ENCODE measurements at places on chromosomes 1 and 21.

DNA sequence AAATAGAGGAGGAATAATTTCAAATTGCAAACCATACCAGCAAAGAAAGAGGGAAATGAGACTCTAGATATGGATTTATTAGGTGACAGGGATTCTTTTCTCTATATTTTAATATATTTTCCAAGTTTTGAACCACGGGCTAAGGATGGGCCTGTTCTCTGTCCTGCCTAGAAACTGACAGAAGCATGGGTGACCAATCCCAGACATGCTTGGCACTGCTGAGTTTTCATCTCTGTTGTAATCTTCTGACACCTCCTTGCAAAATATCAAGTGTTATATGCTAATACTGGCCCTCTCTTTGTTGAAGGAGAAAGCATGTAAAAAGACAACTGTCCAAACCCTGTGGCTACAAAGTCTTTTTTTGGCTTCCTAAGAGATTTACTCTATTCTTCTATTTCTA, 774 bp upstream of the ANGPTL7 start:
- no peak for DNase-seq

- no peak for DNase-seq
These were observed 687 bp upstream of the ERI3 start for GRCh38 chr1:44355582-44356305.

GRCh38 chr1:12179111-12179519, 12.3 kb downstream of the TNFRSF1B start:
- peak; percentile 29 for DNase-seq

DNA sequence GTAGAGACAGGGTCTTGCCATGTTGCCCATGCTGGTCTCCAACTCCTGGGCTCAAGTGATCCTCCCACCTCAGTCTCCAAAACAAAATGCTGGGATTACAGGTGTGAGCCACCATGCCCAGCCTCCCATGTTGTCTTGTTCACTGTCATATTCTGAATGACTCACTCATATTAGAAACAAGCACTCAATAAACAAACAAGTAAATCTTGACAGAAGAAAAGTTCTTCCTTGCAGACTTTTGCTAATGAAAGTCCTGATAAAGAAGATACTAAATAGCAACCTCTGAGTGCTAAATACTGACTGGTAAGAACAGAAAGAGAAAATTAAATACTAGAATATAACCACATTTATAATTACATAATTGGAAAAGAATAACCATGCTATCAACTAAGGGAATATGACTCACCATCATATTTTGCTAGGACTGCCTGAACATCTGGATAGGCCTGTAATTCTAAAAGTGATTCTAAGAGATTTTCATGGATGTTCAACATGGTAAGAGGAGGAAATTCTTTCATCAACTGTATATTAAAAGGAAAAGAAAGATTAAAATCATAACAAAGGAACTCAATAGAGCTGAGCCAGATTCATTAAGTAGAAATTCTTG, 37.3 kb downstream of the ST7L start:
- no peak for DNase-seq

DNA sequence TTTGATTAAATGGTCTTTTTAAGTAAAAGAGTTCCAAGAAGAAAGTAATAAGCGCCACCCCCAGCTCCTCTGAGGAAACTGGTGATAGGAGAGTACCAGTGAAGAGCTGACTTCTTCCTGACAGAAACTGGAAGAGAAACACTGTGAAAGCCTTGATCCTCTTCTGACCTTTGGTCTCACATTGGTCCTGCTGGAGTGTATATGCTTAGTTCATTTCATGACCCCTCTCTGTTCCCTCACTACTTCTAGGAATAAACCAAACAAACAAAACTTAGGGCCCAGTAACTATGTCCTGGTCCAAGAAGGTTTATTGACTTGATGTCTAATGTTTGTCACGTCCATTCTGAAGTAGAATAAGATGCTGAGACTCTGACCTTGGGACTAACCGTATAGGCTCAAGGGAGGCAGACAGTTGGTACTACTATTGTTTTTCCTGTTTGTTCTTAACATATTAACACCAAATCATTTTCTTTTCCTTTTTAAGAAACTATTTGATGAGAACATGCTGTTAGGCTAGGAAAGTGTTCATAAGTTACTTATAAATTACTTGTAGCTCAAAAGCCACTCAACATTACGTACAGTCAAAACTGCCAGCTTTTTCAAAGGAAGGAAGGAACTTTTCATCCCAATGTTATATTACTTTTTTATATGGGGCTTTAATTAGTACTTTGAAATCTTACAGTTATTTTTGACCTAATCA, 57.9 kb downstream of the MIER1 start:
- peak; percentile 77 for DNase-seq

DNA sequence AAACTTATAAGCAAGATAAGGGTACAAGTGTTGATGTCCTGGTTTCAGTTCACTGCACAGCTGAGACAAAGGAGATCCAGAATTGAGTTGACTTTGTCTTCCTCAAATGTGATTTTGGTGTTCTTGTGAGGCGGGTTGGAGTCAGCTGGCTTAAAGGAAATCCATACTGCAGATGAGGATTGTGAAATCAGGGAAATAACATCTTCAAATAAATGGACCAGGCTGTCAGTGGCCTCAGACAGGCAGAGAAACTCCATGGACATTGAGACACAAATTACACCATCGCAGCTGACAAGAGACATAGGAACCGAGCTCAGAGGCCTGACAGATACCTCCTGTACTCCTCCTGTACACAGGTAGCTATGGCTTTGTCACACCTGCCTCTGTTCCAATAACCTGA, 27.0 kb upstream of the REG4 start:
- no peak for DNase-seq

DNA sequence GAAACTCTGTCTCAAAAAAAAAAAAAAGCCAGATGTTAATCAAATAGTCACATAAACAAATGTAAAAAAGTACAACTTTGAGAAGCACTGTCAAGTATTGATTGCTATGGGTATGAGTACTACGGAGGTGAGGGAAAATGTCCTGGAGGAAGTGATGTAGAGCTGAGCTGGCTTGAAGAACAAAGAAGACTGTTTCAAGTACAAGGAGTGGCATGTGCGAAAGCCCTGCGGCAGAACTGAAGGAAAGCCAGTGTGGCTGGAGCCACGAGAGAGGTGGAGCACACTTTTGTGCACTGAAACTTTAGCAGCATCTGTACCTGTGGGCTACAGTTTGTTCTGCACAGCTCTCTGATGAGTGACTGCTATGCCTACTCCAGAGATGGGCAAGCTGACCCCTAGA, 5.4 kb upstream of the RPS6KA1 start:
- DNase-seq: no peak

- DNase-seq: no peak
These were observed 298 bp downstream of the SSBP3 start for GRCh38 chr1:54405898-54406293.

DNA sequence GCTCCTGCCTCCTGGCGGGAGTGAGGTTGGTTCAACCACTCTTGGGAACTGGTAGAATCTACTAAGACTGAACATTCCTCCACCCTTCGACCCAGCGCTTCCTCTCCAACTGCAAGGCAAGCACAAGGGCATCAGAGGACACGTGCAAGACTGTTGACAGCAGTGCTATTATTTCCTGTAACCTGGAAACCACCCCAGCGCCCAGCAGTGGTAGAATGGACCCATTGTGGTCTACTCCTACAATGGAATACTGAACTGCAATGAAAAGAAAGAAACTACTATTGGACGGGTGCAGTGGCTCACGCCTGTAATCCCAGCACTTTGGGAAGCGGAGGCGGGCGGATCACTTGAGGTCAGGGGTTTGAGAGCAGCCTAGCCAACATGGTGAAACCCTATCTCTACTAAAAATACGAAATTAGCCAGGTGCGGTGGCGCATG, 33.0 kb upstream of the TARDBP start:
- DNase-seq: peak; percentile 37

DNA sequence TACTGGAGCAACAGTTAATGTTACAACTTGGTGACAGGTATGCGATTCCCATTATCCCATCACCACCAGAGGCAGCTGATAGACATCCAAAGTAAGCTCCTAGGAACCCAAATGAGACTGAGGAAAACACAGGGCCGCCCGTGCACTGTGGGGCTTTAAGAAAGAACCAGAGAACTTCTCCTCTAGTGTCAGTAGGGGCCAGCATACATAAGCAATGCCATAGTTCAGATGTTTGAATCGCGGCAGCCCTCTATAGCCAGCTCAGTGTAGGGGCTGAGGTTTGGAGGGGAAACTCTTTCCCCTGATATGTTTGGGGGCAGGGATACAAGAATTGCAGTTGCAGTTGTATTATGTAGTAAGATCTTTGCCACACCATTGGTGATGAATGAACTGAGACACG, 593.3 kb upstream of the NCAM2 start:
- no peak for DNase-seq

DNA sequence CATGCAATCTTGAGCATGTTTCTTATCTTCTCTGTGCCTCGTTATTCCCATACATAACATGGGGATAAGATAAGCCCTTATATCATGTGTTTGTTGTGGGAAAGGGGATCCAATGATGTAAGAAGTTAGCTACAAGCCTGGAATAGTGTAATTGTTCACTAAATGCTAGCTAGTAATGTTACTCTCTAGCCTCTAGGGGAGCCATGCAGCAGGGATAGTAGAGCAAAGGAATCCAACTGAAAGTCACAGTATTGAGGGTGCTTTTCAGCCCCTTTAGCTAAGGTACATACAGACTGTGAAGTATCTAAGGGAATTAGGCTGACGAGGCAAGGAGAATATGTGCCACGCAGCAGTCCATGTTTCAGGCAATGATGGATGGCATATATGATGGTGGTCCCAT, 46.9 kb downstream of the IL23R start:
- peak; percentile 50 for DNase-seq

GRCh38 chr1:31306278-31306677, 9.4 kb downstream of the ZCCHC17 start:
- DNase-seq: peak; percentile 75

DNA sequence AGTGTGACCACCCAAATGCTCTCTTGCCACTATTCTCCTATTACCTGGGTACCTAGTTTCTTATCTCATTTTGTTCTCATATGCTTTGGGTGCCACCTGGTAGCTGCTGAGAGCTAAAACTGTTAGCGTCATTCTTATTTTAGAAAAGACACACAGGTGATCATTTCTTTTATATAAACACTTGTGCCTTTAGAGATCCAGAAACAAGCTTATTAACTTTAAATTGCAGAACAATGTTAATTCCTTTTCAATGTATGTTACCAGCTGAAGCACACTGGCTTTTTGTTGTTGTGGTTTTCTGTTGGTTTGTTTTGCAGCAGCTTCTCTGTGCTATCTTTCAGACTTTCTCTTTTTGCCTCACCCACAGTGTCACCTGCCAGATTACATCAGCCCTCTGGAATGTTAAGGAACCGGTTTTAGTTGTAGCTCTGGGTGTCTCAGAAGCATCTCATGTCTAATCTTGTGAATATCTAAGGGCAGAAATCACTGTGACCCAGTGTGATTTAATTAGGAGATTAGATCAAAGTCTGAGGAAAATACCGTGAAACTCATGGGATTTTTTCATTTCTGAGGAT, 43.4 kb upstream of the SLC19A2 start:
- DNase-seq: peak; percentile 78

GRCh38 chr1:108897865-108898720, 21.3 kb downstream of the GPSM2 start:
- peak; percentile 76 for DNase-seq

DNA sequence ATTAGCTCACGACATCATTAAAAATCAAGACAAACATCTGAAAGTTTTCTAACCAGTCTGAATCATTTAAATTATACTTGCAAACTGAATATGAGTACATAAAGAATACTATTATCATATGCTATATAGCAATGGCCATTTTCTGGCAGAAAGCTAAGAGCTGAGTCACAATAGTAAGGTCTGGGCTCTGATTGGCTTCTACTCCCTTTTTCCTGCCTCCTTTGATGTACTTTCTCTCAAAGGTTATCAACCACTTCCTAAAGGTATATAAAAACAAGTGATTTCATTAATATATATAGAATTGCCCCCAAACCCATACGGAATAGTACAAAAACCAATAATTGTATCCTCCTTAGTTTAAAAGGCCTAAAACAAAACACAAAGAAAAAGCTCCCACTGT, 7.0 kb downstream of the KCNA3 start:
- DNase-seq: no peak

DNA sequence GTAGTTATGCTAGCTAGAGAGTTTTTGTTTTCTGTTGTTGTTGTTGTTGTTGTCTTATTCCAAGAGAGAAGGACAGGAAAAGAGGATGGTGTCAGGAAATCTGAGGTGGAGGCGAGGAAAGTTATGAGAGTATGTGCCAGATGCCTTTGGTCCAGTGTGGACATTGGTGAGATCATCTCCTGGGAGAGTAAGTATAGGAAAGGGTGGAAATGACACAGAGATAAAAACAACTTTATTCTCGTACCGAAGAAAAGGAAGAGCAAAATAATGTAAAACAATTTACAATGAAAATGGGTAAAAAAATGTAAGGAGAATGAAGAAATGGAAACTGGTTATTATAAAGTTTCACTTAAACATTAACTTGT, 97.4 kb upstream of the ADGRL2 start:
- no peak for DNase-seq

DNA sequence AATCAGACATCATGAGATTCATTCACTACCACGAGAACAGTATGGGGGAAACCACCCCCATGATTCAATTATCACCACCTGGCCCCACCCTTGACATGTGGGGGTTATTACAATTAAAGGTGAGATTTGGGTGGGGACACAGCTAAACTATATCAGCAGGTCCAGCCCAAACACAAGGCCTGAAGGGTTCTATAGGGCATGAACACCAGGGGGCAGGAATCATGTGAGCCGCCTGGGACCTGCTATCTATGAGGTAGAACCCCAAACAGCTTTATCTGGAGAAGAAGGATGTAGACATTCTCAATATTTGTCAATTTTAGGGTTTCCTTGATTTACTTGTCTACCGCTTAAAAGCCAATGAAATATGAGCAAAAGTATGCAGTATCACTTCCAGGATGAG, 294.9 kb upstream of the DEPDC1 start:
- no peak for DNase-seq

- DNase-seq: no peak
These were observed 11.5 kb downstream of the ADAMTSL4 start for GRCh38 chr1:150560576-150561253.

- no peak for DNase-seq
These were observed 4.4 kb upstream of the FNDC5 start for GRCh38 chr1:32874860-32875752.

DNA sequence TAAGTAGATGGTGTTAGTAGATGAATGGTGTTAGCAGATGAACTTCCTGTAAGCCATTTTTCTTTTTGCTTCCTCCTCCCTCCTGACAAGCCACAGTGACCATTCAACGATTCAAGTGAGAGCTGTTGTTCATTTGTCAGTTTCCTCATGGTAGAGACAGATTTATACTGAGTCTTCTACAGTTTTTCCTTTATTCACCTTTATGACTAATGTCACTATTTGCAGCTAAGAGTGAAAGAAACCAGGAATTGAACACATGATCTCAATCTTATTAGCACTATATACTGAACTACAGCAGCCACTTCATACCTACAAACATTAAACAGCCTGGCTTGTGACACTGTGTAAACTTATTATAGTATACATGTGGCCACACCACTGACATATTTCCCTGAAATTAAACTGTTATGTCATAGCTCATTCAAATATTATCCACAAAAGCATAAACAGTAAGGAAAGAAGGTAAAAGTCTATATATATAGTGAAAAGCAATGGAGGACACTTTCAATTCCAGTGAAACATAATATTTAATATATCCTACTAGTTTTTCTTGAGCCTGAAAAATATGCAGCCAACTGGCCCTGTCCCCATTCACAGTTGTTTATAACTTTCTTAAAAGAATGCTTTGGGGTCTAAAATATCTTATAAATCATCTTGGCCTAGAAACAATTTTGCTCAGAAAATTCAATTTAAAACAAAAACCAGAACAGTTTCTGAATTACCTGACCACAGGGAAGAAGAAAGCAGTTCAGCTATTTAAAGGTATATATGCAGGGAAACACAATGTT, 566.9 kb upstream of the ZRANB2 start:
- no peak for DNase-seq
